ENCODE measurements at places on chromosomes 4 and X.

DNA sequence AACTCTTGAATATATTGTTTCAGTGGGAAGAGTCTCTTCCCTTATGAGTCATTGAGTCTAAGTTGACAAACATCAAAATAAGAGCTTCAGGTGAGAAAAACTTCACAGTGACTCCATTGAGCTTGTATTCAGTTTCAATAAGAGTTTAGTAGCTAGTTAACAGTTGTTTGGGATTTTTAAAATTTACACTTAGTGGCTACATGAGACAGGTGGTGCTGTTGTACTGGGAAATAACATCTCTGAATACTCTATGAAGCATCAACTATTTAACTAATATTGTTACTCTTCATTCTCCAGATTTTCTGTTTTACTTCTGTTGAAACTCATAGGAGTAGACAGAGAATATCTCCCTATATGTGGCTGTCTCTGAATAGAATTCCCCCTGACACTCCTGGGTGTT is 1609.1 kb downstream of the C4orf33 start:
- DNase-seq, result no peak

DNA sequence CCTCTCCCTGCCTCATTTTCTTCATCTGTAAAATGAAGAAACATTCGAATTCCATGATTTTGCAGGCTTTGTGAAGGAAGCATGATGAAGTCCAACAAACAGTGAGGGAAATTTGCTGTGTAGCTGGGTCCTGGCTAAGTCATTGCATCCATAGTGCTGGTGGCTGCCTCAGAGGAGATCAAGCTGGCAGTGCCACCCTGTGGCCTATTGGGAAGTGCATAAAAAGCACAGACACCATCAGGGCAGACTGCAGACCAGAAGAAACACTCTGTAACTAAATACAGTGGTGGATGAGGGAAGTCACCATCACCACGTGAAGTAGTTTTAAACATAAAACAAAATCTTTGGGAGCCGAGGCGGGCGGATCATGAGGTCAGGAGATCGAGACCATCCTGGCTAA is 40.7 kb upstream of the DDX3X start:
- no peak for DNase-seq

DNA sequence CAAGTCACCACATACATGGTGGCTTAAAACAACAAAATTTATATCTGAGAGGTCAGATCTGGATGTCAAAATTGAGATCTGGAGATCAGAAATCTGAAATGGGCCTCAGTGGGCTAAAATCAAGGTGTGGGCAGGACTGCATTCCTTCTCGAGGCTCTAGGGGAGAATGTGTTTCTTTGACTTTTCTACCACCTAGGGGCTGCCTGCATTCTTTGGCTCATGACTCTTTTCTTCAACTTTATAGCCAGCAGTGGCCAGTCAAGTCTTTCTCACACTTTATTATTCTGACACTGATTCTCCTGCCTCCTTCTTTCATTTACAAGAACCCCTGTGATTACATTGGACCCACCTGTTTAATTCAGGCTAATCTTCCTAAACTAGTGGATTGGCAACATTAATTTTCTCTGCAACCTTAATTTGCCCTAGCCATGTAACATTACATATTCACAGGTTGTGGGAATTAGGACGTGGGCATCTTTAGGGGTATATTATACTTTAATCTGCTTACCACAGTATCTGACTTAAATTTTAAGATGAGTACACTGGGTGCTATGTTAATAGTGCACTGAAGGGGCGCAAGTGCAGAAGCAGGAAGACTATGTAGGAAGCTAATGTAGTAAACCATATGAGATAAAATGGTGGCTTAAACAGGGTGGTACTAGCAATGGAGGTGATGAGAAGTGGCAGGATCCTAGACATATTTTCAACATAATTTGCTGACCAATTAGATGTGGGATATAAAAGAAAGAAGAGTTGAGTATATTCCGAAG is 188.0 kb downstream of the SLC4A4 start:
- no peak for DNase-seq

GRCh38 chr4:185896817-185897488 is 85.0 kb upstream of the SORBS2 start:
- DNase-seq, result no peak

GRCh38 chr4:84530871-84531270 is 31.8 kb upstream of the NKX6-1 start:
- DNase-seq, result no peak

- no peak for DNase-seq
Observed at GRCh38 chr4:78482281-78482680, 69.3 kb upstream of the ANXA3 start.

Measured in frontal cortex (tissue), 4 donors.